ENCODE measurements at places on chromosomes 6 and 20.

- DNase-seq, result no peak
Measured at GRCh38 chr20:59955131-59955796, 3.0 kb upstream of the CDH26 start.

- DNase-seq, result no peak
Measured at GRCh38 chr20:44180814-44181213, 6.2 kb downstream of the JPH2 start.

GRCh38 chr20:17889226-17889625, 79.4 kb downstream of the SNX5 start:
- DNase-seq, result no peak

DNA sequence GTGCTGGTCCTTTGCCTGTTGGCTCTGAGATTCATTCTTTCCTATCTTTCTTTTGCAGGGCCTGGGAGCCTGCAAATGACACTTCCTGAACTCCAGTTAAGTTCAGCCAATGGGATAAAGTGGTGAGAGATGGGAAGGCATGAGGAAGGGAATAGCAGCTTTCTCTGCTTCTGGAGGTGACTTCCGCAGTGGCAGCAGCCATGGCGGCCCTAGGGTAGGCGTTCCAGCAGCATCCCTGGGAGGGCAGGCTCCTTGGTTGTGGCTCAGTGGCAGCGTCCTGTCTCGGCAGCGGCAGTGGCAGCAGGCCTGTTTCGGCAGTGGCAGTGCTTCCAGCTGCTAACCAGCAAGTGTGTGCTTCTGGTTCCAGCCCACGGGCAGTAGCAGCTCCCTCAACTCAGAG, 7.3 kb upstream of the MDFI start:
- no peak for DNase-seq

DNA sequence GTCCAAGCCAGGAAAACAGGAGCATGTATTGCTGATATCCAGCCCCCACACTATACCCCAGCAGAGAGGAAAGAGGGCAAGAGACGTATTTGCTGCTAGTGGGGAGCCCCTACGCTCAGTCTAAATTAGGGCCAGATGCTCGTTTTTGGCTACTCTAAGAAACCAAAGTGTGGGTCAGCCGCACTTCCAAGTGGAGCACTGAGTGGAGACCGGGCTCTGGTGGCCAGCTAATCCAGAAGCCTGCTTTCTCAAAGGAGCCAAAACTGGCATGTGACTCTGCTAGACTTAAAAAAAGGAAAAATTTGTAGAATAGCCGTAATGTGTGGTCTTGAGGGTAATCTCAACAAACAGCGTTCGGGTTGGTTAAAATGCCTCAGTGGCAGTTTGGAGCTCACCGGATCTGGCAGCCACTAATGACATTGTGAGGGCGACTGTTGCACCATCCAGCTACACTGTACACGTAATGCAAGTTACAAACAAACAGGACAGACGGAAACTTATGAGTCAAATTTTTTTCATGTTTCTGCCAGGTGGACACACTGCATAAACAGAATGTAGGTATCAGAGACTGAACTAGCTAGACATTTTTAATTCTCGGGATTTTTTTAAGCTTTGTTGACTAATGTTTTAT, 230.9 kb downstream of the FOXC1 start:
- no peak for DNase-seq

GRCh38 chr6:7720346-7720745, 5.6 kb upstream of the BMP6 start:
- DNase-seq, result no peak

All from AG04449 (cell line).